Camera-type eye (tissue), 1 donor: ENCODE measurements at places on chromosomes 4 and X. TPM values are rescaled to one million over a fixed set of nuclear protein-coding genes. Genes with fewer than 3 reads are reported as not detected.

The CDKL2 gene
- 8.1 TPM for total RNA-seq

The RAB40A gene
- 0.77 TPM for total RNA-seq

The FGFBP2 gene
- not detected for total RNA-seq

The POU4F2 gene
- 7.9 TPM for total RNA-seq

The KLB gene
- 0.11 TPM for total RNA-seq

The ZCCHC12 gene
- 14.9 TPM for total RNA-seq

The HTN3 gene
- total RNA-seq, result not detected

The S100G gene
- not detected for total RNA-seq

The MFAP3L gene
- total RNA-seq, result 16.7 TPM

The GAGE1 gene
- not detected for total RNA-seq

The REPS2 gene
- total RNA-seq, result 18.8 TPM

The EXOC1L gene
- not detected for total RNA-seq

The CFAP299 gene
- total RNA-seq, result 4.3 TPM

The CENPVL2 gene
- 0.71 TPM for total RNA-seq

The BST1 gene
- 4.9 TPM for total RNA-seq

The HPSE gene
- total RNA-seq, result 0.93 TPM

The FRG2 gene
- not detected for total RNA-seq

The FGG gene
- total RNA-seq, result not detected
